Mesothelial cell of epicardium (in vitro differentiated cells): ENCODE measurements at places on chromosomes 11 and 22. TPM values are rescaled to one million over a fixed set of nuclear protein-coding genes. Genes with fewer than 3 reads are reported as not detected.

DNA sequence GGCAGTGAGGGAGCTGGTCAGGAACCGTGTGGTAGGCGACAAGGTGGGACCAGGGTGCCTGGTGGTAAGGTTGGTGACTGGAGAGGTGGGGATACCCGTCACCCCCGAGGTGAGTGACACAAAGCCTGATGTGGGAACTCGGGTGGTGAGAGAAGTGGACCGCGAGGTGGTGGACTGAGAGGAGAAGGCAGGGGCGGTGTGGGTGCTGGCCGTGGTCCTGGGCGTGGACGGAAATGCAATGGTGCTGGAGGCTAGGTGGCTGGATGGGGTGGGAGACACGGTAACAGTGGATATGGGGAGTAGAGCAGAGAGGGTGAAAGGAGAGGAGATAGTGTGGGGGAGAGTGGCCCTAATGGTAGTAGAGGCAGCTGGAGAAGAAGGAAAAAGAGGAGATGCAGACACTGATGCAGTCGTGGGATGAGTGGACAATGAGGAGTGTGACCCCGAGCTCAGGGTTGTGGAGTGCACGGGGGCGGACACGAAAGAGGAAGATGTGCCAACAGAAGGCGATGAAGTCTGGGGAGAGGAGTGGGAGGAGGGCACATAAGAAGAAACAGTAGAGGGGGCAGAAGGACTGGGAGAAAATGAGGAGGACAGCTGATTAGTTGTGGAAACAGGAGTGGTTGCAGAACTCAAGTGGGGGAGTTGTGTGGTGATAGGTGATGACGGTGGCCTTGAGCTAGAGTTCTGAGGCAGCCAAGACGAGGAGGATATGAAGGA lies 20.5 kb downstream of the MUC6 start:
- H3K4me1 ChIP-seq: no peaks in the 10 kb centered on the region
- H3K4me3 ChIP-seq: no peak overlapping the region
- H3K36me3 ChIP-seq: peaks cover 14% of the 10 kb centered on the region
- DNase-seq: no peak
- H3K27me3 ChIP-seq: no peaks in the 10 kb centered on the region
- no peak overlapping the region for H3K27ac ChIP-seq

DNA sequence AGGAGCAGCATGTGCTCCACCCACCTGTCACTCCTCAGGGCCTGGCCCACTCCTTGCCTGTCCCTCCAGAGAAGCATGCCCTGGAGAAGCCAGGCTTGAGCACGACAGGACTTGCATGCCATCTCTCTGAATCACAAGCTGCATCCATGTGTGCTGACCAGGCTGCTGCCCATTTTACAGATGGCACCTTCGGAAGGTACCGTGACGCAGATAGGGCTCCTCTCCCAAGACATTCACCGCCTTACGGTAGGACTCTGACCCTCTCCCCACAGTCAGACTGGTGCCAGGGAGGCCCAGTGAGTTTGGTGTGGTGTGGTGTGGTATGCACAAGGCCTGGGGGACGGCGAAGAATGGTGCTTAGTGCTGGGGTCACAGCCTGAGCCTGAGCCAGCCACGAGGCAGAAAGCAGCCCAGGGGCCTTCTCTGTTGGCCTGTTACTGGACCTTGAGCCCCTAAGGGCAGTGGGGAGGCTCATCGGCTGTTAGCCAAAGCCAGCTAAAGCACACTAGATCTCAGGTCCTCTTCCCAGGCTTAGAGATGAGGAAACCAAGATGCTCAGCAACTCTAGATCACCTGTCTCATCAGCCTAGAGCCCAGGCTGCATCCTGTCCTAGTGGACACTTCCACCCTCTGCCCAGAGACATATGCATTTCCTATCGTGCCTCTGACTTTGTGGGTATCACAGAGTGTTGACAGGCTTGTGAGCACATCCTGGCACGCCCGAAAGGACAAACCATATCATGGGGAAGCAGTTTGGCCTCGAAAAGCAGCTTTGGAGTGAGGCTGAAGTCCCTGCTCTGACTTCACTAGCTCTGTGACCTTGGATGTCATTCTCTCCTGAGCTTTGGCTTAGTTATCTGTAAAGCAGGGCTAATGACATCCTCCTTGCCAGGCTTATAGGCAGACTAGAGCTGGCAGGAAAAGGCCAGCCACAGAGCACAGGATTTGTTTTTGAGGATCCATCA lies 17.8 kb downstream of the CYB5R2 start:
- no peaks in the 10 kb centered on the region for H3K27me3 ChIP-seq
- peaks cover 6% of the 10 kb centered on the region for H3K4me1 ChIP-seq
- no peak for DNase-seq
- H3K4me3 ChIP-seq: no peak overlapping the region
- no peak overlapping the region for H3K27ac ChIP-seq

DNA sequence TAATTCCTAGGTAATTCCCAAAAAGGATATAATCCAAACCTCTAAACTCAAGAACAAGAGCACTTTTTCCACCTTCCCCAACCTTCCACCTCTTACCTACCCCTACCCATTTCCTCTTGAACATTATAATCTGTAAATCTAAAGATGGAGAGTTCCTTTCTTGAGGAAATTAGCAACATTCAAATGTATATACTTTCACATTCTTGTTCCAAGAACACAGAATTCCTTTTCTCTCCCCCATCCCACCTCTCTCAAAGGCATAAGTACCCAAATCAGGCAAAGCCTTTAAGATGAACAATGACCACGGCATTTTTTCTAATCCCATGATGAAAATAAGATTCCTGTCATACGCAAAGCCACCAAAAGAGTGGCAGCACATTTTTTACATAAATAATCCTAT lies 18.3 kb downstream of the RRAS2 start:
- no peak overlapping the region for H3K4me3 ChIP-seq
- peaks cover 13% of the 10 kb centered on the region for H3K4me1 ChIP-seq
- H3K36me3 ChIP-seq: peaks cover 23% of the 10 kb centered on the region
- no peak overlapping the region for H3K27ac ChIP-seq
- H3K27me3 ChIP-seq: no peaks in the 10 kb centered on the region

DNA sequence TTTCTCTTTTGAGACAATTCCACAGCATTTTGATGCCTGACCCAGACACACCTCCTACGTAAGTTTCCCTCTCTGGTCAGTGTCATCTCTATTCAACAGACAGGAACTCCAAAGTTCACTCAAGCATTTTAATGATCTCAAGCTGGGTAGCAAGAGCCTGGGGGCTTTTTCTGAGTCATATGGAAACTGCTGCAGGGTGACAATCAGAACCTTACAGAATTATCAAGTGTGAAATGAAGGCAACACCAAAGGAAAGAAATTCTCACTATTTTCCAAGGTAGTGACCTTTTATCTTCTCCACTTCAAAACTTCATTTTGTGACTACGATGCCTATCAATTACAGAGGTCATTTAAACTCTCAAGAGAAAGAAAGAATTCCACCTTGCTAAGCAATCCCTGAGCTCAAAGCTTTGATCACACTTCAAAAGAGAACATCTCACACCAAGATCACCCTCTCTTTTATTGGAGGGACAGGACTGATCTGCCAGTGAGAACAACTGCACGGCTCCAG lies 229.0 kb upstream of the ZC3H12C start:
- peak overlapping the region; percentile 81 for H3K27ac ChIP-seq
- no peaks in the 10 kb centered on the region for H3K27me3 ChIP-seq
- H3K4me1 ChIP-seq: peaks cover 39% of the 10 kb centered on the region
- no peak for DNase-seq
- H3K36me3 ChIP-seq: no peaks in the 10 kb centered on the region

DNA sequence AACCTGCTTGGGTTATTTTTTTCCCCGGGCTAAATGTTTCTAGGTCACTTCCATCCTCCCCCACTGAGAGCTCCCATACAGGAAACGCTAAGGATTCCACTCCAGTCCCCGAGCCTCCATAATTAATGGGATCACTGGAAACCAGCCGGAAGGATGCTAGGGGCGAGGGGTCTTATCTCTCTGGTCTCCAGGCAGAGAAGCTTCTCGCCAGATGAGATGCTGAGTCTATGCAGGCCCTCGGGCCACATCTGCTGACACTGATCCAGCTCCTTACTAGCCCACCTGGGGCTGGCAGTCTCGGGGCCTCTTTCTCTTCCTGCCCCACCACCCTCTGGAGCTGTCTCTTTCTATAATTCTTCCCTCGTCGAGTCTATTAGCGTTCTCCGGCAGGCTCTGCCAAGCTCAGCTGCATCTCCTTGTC lies 125.9 kb upstream of the SYT13 start:
- peaks cover 28% of the 10 kb centered on the region for H3K4me1 ChIP-seq
- H3K27ac ChIP-seq: peak overlapping the region; percentile 79
- H3K27me3 ChIP-seq: peaks cover 13% of the 10 kb centered on the region
- no peaks in the 10 kb centered on the region for H3K36me3 ChIP-seq

- peak overlapping the region; percentile 26 for H3K4me3 ChIP-seq
- peaks cover 17% of the 10 kb centered on the region for H3K36me3 ChIP-seq
- DNase-seq: no peak
- peaks cover 24% of the 10 kb centered on the region for H3K4me1 ChIP-seq
- no peak overlapping the region for H3K27ac ChIP-seq
Observed at GRCh38 chr22:29769723-29770321, 2.7 kb downstream of the UQCR10 start.

- H3K27me3 ChIP-seq: peaks cover 3% of the 10 kb centered on the region
- H3K4me3 ChIP-seq: no peak overlapping the region
- no peaks in the 10 kb centered on the region for H3K36me3 ChIP-seq
- no peak overlapping the region for H3K27ac ChIP-seq
- no peak for DNase-seq
Observed at GRCh38 chr11:134290646-134291045, 14.5 kb downstream of the GLB1L3 start.

DNA sequence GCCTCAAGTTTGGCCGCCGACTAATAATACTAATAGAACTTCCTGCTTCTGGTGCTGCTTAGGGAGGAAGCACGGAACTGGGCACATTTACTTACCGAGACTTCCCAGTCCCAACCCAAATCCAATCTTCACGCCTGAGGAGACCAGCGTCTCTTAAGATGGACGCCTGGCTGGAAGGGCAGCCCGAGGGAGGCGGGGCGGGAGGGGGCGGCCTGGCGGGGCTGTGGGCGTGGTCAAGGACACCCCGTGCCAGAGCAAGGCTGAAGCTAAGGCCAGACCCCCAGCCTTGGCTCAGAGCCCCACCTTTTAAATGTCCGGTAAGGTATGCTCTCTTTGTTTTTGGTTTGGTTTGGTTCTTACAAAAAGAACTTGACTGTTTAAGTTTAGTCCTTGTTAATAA lies at the start of gene GDPD4:
Gene GDPD4, minus strand, starts transcription at position 177 of the 400 bp plus-strand sequence. CDS start 16,549 bp downstream, outside the sequence.
- H3K36me3 ChIP-seq: no peaks in the 10 kb centered on the region
- H3K4me3 ChIP-seq: no peak within 1 kb of the TSS
- no peak within 1 kb of the TSS for H3K27ac ChIP-seq
- no peak for DNase-seq

- H3K27ac ChIP-seq: no peak overlapping the region
- H3K36me3 ChIP-seq: no peaks in the 10 kb centered on the region
- H3K4me3 ChIP-seq: no peak overlapping the region
- no peak for DNase-seq
Observed at GRCh38 chr22:42544686-42545085, 9.1 kb upstream of the SERHL2 start.

GRCh38 chr22:20015971-20016733 lies 471 bp downstream of the ARVCF start:
- no peak overlapping the region for H3K27ac ChIP-seq
- H3K27me3 ChIP-seq: peaks cover 60% of the 10 kb centered on the region
- H3K4me3 ChIP-seq: no peak overlapping the region
- H3K4me1 ChIP-seq: peaks cover 3% of the 10 kb centered on the region
- DNase-seq: peak; percentile 46
- H3K36me3 ChIP-seq: no peaks in the 10 kb centered on the region

DNA sequence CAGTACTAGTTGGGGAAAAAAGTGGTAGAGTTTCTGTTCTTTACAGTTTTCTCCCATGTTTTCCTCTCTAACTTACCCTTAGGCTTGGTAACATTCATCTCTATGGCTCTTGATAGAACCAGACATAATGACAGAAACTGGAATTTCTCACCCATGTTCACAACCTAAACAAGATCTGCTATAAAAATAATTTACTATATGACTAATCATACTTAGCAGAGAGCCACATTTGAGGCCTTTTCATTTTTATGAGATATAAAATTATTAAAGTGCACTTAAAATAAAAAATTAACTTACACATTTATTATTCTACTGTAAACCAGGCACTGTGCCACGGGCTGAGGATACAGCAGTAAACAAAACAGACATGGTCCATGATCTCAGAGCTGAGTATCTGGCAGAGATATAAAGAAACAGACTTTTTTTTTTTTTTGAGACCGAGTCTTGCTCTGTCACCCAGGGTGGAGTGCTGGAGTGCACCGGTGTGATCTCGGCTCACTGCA lies 98.1 kb downstream of the GAB2 start:
- H3K36me3 ChIP-seq: peaks cover 17% of the 10 kb centered on the region
- peak overlapping the region; percentile 89 for H3K27ac ChIP-seq
- H3K27me3 ChIP-seq: no peaks in the 10 kb centered on the region
- H3K4me3 ChIP-seq: no peak overlapping the region

Gene OTOG
- total RNA-seq: 1.2 to 2.8 TPM (median 1.8 TPM) in 3 replicates

Gene FIBIN
- 7.0 to 9.3 TPM (median 8.9 TPM) in 3 replicates for total RNA-seq

Gene TSPAN32
- 0.94 to 1.8 TPM (median 1.2 TPM) in 3 replicates for total RNA-seq

Gene MIOX
- total RNA-seq: 0.34 to 0.66 TPM in 2 of 3 replicates, not detected in the other

Gene MPPED2
- 163 to 179 TPM (median 166 TPM) in 3 replicates for total RNA-seq
